ENCODE measurements at places on chromosomes 7 and 10.

GRCh38 chr10:133590226-133590969 is 25.0 kb upstream of the SYCE1 start:
- peaks cover 12% of the 10 kb centered on the region for H3K27me3 ChIP-seq
- H3K36me3 ChIP-seq: no peaks in the 10 kb centered on the region
- H3K4me3 ChIP-seq: no peak overlapping the region

- H3K27ac ChIP-seq: no peak overlapping the region
- H3K27me3 ChIP-seq: no peaks in the 10 kb centered on the region
- H3K36me3 ChIP-seq: no peaks in the 10 kb centered on the region
- DNase-seq: no peak
Observed at GRCh38 chr10:130485236-130485957, 349.2 kb downstream of the GLRX3 start.

DNA sequence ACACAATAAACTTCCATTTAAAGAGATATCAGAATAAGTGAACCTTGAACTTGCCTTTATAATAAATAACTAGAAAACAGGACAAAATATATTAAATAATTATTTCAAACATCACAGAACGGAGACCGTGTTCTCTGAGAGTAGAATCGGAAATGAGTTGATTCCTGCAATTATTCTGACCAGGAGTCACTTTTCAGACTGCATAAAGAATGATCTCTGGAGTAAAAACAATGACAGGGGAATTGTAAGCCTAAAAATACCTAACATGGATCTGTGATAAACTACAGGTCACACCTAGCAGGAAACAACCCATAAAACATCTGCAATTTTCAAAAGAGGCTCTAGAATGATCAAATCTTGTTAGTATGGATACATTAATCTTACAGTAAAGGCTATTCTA is 577.5 kb upstream of the SORCS1 start:
- H3K27ac ChIP-seq: no peak overlapping the region
- no peaks in the 10 kb centered on the region for H3K4me1 ChIP-seq
- H3K27me3 ChIP-seq: no peaks in the 10 kb centered on the region
- no peak for DNase-seq
- no peaks in the 10 kb centered on the region for H3K36me3 ChIP-seq
- no peak overlapping the region for H3K4me3 ChIP-seq

GRCh38 chr10:97128516-97129154 is 57.1 kb downstream of the SLIT1 start:
- no peak for DNase-seq
- H3K4me3 ChIP-seq: no peak overlapping the region
- H3K27me3 ChIP-seq: peaks cover 5% of the 10 kb centered on the region
- peak overlapping the region; percentile 23 for H3K27ac ChIP-seq
- no peaks in the 10 kb centered on the region for H3K4me1 ChIP-seq
- no peaks in the 10 kb centered on the region for H3K36me3 ChIP-seq

DNA sequence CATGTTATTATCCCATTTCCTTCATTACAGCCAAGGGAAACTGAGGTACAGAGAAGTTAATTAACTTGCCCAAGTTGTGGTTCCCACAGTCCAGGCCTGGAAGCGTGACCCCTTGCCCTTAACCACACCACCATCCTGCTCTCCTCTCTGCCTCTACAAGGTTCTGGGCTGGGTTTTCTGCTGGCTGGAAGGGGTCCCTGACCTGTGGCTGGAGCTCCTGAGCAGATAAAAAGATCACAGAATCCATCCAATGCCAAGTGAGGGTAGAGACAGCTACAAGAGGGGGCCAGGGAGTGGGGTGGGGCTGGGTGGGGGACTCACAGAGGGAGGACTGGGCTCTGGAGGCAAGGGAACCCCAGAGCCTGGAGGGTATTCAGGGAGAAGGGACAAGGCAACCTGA is 9.7 kb downstream of the ASB10 start:
- no peak overlapping the region for H3K4me3 ChIP-seq
- H3K36me3 ChIP-seq: no peaks in the 10 kb centered on the region
- H3K27me3 ChIP-seq: peaks cover 16% of the 10 kb centered on the region

GRCh38 chr7:127578036-127578684 is 7.2 kb downstream of the GCC1 start:
- H3K36me3 ChIP-seq: peaks cover 52% of the 10 kb centered on the region
- H3K27ac ChIP-seq: no peak overlapping the region
- no peaks in the 10 kb centered on the region for H3K27me3 ChIP-seq
- no peak overlapping the region for H3K4me3 ChIP-seq
- peaks cover 14% of the 10 kb centered on the region for H3K4me1 ChIP-seq
- DNase-seq: no peak

All from activated T-helper 1 cell treated with anti-CD3 and anti-CD28 coated beads, Interleukin-12 subunit alpha, Interleukin-12 subunit beta, Interleukin-2, Interleukin-4 antibody, amounts not matched to agents 30 ng/mL and 10 ng/mL and 1 ng/mL, durations not matched to agents 14 hours and 24 hours and 36 hours (primary cell).